ENCODE measurements at places on chromosomes 12 and 14.

GRCh38 chr12:42021469-42021868 lies 123.2 kb downstream of the GXYLT1 start:
- no peak for DNase-seq

GRCh38 chr14:92412912-92413311 lies 89.9 kb downstream of the SLC24A4 start:
- DNase-seq = no peak

- no peak for DNase-seq
Measured at GRCh38 chr14:39366460-39367386, 65.5 kb downstream of the FBXO33 start.

GRCh38 chr12:127043731-127044130 lies 1223.2 kb upstream of the TMEM132C start:
- no peak for DNase-seq

DNA sequence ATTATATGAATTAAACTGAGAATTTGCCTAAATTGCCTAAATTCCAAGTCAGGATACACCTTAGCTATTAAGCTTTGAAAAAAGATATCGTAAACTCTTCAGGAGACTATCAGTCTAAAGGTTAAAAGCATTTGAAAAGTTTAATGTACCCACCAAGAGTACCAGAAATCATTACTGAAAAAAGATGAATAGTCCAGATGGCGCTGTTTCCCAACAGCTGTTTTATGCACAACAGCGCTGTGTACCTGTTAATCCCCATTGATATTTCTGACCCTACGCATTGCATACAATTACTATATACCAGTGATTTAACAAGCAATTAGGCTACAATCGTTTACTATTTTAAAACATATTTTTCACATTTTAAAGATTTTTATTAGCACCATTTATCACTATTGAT lies 185.0 kb downstream of the PLCZ1 start:
- no peak for DNase-seq

- DNase-seq = no peak
Measured at GRCh38 chr14:82641050-82641540, 1107.4 kb upstream of the SEL1L start.

GRCh38 chr12:24415934-24416333 lies 466.5 kb upstream of the SOX5 start:
- DNase-seq = no peak
